ENCODE measurements at places on chromosomes 6 and 20.

DNA sequence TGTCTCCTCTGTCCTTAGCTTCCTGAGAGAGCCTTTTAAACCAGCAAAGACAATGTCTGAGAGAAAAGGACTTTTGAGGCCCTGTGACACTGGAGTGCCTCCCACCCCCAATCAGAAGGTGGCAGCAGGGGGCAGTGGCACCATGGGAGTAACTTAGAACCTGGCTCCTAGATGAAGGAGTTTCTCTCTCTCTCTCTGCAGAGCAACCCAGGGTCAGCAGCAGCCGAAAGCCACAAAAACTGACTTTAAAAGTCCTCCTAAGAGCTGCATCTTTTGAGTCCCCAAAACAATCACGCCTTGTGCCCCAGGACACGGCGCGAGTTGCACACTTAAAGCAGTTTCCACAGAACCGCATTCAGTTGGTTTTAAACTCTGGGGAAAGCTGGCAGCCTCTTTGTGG is 5.3 kb upstream of the TCP11 start:
- H3K27ac ChIP-seq = peak overlapping the region; percentile 88
- peak; percentile 80 for DNase-seq
- no peak overlapping the region for H3K4me3 ChIP-seq
- H3K36me3 ChIP-seq = no peaks in the 10 kb centered on the region
- no peaks in the 10 kb centered on the region for H3K27me3 ChIP-seq

- no peaks in the 10 kb centered on the region for H3K27me3 ChIP-seq
- H3K36me3 ChIP-seq = no peaks in the 10 kb centered on the region
- no peak overlapping the region for H3K4me3 ChIP-seq
- H3K27ac ChIP-seq = no peak overlapping the region
Observed at GRCh38 chr6:55802259-55802658, 73.1 kb downstream of the BMP5 start.

GRCh38 chr20:40992349-40993113 is 36.1 kb upstream of the TOP1 start:
- no peak for DNase-seq
- H3K4me3 ChIP-seq = no peak overlapping the region
- peaks cover 22% of the 10 kb centered on the region for H3K4me1 ChIP-seq
- H3K36me3 ChIP-seq = no peaks in the 10 kb centered on the region

DNA sequence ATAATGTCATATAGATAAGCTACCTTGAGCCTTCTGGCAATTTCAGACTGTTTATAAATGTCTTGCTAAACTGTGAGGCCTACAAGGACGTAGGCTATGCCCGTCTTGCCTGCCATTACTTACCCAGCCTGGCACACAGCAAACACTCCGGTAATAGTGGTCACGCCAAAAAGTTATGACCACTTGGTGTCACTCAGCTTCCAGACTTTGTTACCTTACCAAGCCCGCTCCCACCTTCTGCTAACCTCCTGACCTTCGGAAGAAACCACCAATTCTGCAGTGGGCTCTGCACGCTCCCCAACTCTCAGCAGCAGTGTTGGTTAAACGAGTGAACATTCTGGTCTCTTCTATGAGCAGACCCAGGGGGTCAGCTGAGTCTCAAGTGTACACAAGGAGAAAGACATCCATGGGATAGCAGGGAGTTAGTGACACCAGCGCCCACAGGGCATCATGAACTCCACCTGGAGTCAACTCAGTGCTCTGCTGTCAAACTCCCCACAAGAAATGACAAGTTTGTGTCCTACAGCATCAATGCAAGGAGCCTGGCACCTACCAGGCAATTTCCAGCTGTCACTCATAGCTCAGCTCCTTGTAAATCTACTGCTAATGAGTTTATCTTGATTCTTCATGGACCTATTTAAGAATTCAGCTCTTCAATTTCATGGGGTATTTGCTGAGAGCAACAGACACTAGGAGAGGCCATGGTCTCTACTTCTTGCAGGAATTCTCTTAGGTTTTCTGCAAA is 119.9 kb downstream of the TTLL2 start:
- H3K4me3 ChIP-seq = no peak overlapping the region
- no peaks in the 10 kb centered on the region for H3K27me3 ChIP-seq

GRCh38 chr6:52635049-52635577 is 35.8 kb upstream of the TMEM14A start:
- H3K4me3 ChIP-seq = no peak overlapping the region
- no peaks in the 10 kb centered on the region for H3K27me3 ChIP-seq
- no peak for DNase-seq
- no peaks in the 10 kb centered on the region for H3K36me3 ChIP-seq

DNA sequence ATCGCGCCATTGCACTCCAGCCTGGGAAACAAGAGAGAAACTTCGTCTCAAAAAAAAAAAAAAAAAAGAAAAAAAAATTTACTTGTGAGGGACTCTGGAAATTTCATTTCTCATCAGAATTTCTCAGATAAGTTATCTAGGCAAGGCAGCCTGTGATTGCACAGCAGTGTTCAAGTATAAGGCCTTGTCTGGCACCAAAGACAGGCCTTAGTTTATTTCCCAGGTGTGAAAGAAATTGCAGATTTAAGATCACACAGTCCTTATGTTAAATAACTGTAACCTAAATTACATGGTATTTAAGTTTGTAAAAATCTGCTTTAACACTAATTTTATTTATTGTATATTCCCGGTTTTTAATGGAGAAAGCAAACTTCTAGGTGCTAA is 34.8 kb downstream of the HFE start:
- H3K4me1 ChIP-seq = peaks cover 30% of the 10 kb centered on the region
- H3K36me3 ChIP-seq = peaks cover 13% of the 10 kb centered on the region
- no peak overlapping the region for H3K4me3 ChIP-seq
- no peaks in the 10 kb centered on the region for H3K27me3 ChIP-seq

GRCh38 chr20:11072982-11073381 is 399.2 kb upstream of the JAG1 start:
- H3K27ac ChIP-seq = no peak overlapping the region
- no peaks in the 10 kb centered on the region for H3K36me3 ChIP-seq
- no peak for DNase-seq
- no peaks in the 10 kb centered on the region for H3K4me1 ChIP-seq
- no peak overlapping the region for H3K4me3 ChIP-seq

GRCh38 chr6:16681260-16681873 is 79.9 kb downstream of the ATXN1 start:
- H3K36me3 ChIP-seq = no peaks in the 10 kb centered on the region
- H3K27ac ChIP-seq = peak overlapping the region; percentile 93
- no peaks in the 10 kb centered on the region for H3K27me3 ChIP-seq
- peak overlapping the region; percentile 5 for H3K4me3 ChIP-seq

GRCh38 chr6:150250826-150251225 is 108.0 kb downstream of the PPP1R14C start:
- no peaks in the 10 kb centered on the region for H3K27me3 ChIP-seq
- H3K36me3 ChIP-seq = no peaks in the 10 kb centered on the region
- H3K4me1 ChIP-seq = peaks cover 13% of the 10 kb centered on the region
- H3K4me3 ChIP-seq = no peak overlapping the region

GRCh38 chr20:58697867-58698703 is 5.5 kb downstream of the NPEPL1 start:
- H3K36me3 ChIP-seq = peaks cover 38% of the 10 kb centered on the region
- no peak overlapping the region for H3K27ac ChIP-seq
- no peak for DNase-seq

- H3K36me3 ChIP-seq = no peaks in the 10 kb centered on the region
- DNase-seq = no peak
- peaks cover 18% of the 10 kb centered on the region for H3K4me1 ChIP-seq
- no peaks in the 10 kb centered on the region for H3K27me3 ChIP-seq
Observed at GRCh38 chr6:149451376-149452036, 33.3 kb downstream of the ZC3H12D start.

DNA sequence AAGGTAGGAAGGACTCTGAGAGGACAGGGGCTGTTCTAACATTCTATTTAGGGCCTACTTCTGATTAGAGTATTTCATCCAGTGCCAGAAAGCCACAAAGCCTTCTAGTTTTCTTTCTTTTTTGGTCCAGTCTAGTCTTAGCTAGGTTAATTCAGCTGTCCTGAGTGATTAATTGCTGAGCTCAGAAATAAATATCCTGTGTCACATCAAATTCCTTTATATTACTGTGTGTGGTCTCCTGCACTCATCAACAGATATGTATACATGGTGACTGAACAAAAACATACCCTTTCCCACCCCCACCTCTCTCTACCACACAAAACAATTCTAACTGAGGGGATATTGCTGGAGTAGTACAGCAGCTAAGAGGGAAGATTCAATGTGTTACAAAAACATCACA is 601.5 kb upstream of the NRSN1 start:
- H3K4me1 ChIP-seq = peaks cover 7% of the 10 kb centered on the region
- H3K27ac ChIP-seq = 0 out of 2 replicates have a peak overlapping the region, but pooled peaks have one; percentile 14
- no peaks in the 10 kb centered on the region for H3K36me3 ChIP-seq

GRCh38 chr20:44008806-44009678 is 94.4 kb downstream of the TOX2 start:
- H3K27me3 ChIP-seq = no peaks in the 10 kb centered on the region
- peak; percentile 35 for DNase-seq
- H3K4me3 ChIP-seq = no peak overlapping the region

DNA sequence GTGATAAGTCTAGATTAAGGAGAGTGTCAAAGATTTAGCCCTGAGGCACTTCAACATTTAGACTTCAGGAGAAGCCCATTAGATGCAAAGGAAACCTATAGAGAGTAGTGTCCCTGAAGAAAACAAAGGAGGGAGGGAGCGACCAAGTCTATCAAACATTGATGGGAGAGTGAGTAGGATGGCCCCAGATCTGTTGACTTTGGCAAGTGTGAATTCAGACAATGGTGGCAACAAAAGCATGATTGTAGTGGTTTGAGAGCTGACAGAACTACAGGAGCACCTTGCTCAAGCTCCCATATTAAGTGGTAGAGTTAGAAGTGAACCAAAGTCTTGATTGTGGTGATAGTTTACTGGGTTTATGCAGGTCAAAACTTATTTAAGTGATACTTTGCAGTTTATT is 979 bp upstream of the ABCF1 start:
- peak overlapping the region; percentile 68 for H3K4me3 ChIP-seq
- no peaks in the 10 kb centered on the region for H3K27me3 ChIP-seq
- no peak overlapping the region for H3K27ac ChIP-seq
- H3K4me1 ChIP-seq = peaks cover 13% of the 10 kb centered on the region
- H3K36me3 ChIP-seq = peaks cover 19% of the 10 kb centered on the region

- no peak overlapping the region for H3K4me3 ChIP-seq
- DNase-seq = peak; percentile 93
- H3K27me3 ChIP-seq = no peaks in the 10 kb centered on the region
- H3K27ac ChIP-seq = peak overlapping the region; percentile 63
- H3K4me1 ChIP-seq = peaks cover 64% of the 10 kb centered on the region
- peaks cover 52% of the 10 kb centered on the region for H3K36me3 ChIP-seq
Observed at GRCh38 chr20:36854348-36855240, 21.3 kb upstream of the TLDC2 start.

DNA sequence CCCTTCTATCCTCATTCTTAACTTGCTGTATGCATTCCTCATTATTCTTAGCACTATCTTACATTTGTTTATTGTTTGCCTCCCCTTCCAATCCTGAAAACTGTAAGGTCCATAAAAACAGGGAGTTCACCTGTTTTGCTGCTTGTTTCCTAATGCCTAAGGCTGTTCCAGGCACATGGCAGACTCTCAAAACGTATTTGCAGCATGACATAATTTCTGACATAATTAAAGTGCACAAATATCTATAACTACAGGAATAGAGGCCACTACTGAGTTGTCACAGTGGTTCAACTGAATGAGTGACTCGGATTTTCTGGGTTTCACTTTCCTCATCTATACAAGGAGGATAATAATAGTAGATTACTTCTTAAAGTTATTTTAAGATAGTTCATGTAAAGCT is 83.0 kb downstream of the HFE start:
- no peak overlapping the region for H3K27ac ChIP-seq
- H3K4me1 ChIP-seq = peaks cover 12% of the 10 kb centered on the region
- H3K27me3 ChIP-seq = no peaks in the 10 kb centered on the region
- no peak for DNase-seq
- H3K4me3 ChIP-seq = no peak overlapping the region

GRCh38 chr6:128606611-128607010 is 86.2 kb upstream of the PTPRK start:
- no peak overlapping the region for H3K27ac ChIP-seq
- no peaks in the 10 kb centered on the region for H3K4me1 ChIP-seq
- no peaks in the 10 kb centered on the region for H3K36me3 ChIP-seq
- no peak for DNase-seq

- peaks cover 20% of the 10 kb centered on the region for H3K36me3 ChIP-seq
Observed at GRCh38 chr6:20202699-20203302, 9.5 kb downstream of the MBOAT1 start.

- H3K36me3 ChIP-seq = peaks cover 55% of the 10 kb centered on the region
- DNase-seq = peak; percentile 50
- H3K27ac ChIP-seq = peak overlapping the region; percentile 100
- peaks cover 51% of the 10 kb centered on the region for H3K4me1 ChIP-seq
- no peaks in the 10 kb centered on the region for H3K27me3 ChIP-seq
Observed at GRCh38 chr6:18262702-18263417, 1.5 kb downstream of the DEK start.

GRCh38 chr6:170553534-170554012 is 466 bp upstream of the PSMB1 start:
- no peak for DNase-seq
- H3K4me1 ChIP-seq = peaks cover 17% of the 10 kb centered on the region
- peak overlapping the region; percentile 98 for H3K27ac ChIP-seq
- peak overlapping the region; percentile 81 for H3K4me3 ChIP-seq

- H3K4me3 ChIP-seq = no peak overlapping the region
- H3K4me1 ChIP-seq = no peaks in the 10 kb centered on the region
- no peaks in the 10 kb centered on the region for H3K36me3 ChIP-seq
- H3K27ac ChIP-seq = no peak overlapping the region
- no peaks in the 10 kb centered on the region for H3K27me3 ChIP-seq
- no peak for DNase-seq
Observed at GRCh38 chr6:54913211-54913610, 66.6 kb downstream of the FAM83B start.

GRCh38 chr6:157946865-157947532 is 34.7 kb upstream of the SYNJ2 start:
- no peaks in the 10 kb centered on the region for H3K27me3 ChIP-seq
- H3K27ac ChIP-seq = no peak overlapping the region
- peaks cover 16% of the 10 kb centered on the region for H3K36me3 ChIP-seq

- H3K4me3 ChIP-seq = no peak overlapping the region
Observed at GRCh38 chr6:166174031-166174430, 6.4 kb upstream of the TBXT start.

DNA sequence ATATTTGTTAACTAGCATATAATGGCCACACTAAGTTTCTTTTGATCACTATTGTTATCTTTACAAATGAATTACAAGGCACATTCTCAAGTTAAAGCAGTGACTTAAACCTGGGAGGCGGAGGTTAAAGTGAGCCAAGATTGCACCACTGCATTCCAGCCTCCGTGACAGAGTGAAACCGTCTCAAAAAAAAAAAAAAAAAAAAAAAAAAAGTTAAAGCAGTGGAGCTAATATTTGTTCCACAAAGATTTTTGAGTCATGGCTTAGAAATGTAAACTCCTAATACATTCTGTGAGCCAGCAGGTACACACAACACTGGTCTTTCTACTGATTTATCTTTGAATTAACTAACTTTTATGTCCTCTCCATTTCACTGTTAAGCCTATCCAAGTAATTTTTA is 221.7 kb upstream of the HTR1E start:
- H3K36me3 ChIP-seq = no peaks in the 10 kb centered on the region
- H3K27me3 ChIP-seq = no peaks in the 10 kb centered on the region
- DNase-seq = peak; percentile 68
- H3K4me1 ChIP-seq = peaks cover 21% of the 10 kb centered on the region
- H3K27ac ChIP-seq = 0 out of 2 replicates have a peak overlapping the region, but pooled peaks have one; percentile 0

- H3K27me3 ChIP-seq = no peaks in the 10 kb centered on the region
- H3K27ac ChIP-seq = peak overlapping the region; percentile 59
- no peaks in the 10 kb centered on the region for H3K36me3 ChIP-seq
- no peak for DNase-seq
Observed at GRCh38 chr6:104705095-104705707, 154.5 kb downstream of the HACE1 start.

Measured in SJSA1 (cell line).